ENCODE measurements at places on chromosomes 5 and 9.

GRCh38 chr5:148425808-148426207, 42.0 kb downstream of the FBXO38 start:
- DNase-seq = no peak

DNA sequence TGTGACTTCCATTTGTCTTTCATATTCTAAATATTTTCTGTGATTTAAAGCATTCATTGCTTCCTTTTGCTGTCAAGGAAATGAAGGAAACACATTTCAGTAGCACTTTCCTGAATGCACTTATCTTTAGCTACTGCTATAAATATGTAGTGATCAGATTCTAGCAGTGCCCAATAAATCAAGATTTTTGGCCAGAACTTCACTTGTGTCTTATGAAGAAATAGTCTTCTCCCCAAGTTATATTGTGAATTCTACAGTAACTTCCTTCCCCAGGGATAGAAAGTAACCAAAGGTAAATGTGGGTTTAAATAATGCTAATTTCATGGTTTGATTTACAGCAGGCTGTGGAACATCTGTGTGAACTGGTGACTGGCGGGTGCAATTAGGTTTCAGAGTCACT, 77.9 kb downstream of the DMRT2 start:
- no peak for DNase-seq

- no peak for DNase-seq
These were observed 109.5 kb upstream of the MAN2A1 start for GRCh38 chr5:109580225-109580624.

DNA sequence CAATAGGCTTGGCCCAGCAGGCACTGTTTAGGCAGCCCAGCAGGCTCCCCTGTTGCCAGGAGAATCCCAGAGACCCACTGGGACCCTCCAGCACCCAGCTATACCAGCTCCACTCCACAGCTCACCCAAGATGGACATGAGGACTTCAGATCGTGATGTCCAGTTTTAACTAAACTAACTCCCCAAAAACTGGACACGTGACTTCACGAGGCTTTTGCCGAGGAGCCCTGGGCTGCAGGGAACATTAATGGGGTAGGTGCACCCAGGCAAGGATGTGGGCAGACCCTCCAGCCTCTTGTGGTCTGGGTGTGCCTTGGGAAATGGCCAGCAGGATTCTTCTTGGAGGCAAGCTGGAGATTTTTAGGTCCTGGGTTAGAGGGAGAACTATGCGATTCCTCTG, 8.9 kb upstream of the NKD2 start:
- DNase-seq = no peak

DNA sequence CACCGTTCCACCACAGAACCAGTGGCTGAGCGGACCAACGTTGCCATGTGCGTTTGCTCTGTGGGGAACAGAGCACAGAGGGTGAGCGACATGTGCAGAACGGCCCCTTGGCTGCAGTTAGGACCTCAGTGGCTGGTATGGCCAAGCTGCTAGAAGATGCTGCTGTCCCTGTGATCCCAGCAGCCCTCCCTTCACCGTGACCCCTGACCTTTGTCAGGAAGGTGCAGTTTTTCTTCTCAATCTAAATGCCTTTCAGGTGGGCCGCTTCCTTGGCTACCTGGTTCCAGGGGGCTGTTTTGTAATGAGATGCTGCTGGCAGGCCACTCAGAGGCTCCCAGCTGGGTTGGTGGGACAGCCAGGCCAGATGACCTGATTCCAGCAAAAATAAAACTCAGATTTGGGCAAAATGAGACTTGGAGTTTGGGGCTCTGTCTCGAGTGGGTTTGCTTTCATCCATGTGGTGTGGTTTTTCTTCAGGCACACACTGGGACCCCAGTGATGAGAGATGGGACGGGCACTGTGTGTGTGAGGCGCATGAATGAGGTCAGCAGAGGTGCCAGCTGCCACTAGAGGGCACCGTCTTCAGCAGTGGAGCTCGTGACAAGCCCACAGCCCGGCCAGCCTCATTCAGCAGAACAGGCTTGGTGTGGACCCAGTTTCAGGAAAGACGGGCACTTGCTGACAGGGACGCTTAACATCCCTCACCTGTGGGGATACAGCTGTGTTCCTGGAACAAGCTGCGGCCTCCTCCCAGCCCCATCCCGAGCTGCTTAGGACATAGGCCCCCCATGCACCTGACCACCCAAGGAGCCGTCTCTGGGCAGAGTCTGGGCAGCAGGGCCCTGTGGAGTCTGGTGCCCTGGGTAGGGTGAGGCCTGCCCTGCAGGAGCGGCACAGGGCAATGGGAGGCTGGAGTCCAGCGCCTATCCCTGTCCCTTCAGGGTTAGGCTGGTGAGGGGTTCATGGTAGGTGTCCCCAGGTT, 4.1 kb downstream of the MRPS2 start:
- peak; percentile 25 for DNase-seq

DNA sequence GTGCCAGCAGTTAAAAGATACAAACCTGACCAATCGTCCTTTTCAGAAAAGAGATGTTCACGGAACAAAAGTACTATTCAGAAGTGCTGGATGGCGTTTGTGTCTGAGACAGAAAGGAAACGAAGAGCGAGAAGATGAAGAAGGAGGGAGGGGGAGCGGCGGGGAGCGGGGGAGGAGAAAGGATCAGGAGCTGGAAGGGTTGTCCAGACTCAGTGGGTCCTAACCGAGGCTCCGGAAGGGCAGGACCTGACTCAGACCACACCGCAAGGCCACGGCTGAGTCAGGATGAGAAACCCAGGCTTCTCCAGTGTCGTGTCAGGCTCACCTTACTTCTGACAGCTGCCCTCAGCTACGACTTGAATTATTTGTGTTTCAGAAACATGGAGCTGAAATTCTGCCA, 46.2 kb downstream of the PAX5 start:
- DNase-seq = no peak

DNA sequence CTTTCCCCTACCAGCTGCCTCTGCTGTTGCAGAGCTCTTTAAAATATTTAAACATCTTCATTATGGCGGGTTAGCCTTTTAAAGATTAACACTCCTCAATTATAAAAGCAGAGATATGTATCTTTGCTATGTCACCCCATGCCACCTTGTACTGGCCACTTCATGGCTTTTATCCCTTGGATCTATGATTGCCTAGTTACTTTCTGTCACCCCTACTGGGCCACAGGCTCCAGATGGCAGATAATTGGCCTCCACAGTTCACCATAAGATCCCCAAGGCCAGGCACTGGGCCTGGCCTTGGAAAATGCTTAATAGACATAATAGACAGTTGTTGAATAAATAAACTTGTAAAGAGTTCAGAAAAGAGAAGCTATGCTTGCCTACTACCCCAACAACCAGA, 142.0 kb upstream of the SHB start:
- DNase-seq = no peak

DNA sequence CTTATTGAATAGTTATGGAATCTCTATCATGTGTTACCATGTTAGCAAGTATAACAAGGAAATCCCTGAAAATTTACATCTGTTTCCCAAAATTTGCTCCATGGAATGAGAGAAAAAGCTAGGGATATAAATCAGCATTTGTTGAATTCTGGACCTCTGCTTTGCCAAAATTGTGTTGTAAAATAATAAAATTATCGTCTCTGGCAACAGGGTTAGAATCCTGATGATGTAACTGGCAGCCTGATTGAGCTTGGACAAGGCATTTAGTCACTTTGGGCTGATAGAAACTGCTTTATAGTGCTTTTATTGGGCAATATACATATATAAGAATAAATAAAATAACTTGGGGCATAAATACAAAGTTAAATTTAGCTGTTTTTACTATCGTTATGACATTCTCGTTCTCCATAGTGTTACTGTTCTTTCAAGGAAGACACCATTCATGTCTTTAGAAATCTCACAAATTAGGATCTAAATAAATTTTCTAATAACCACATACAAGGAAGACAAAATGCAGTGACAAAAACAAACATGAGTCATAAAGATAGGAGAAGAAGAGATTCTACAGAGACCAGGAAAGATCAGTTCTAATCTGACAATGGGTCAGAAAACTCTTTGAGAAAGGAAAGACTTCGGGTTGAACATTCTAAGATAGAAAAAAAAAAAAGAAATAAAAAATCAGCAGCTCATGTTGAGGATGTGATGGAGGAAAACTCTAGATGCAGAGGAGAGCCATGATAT, 145.0 kb upstream of the CDH10 start:
- no peak for DNase-seq

- no peak for DNase-seq
These were observed 713 bp downstream of the MOB3B start for GRCh38 chr9:27528886-27529315.

DNA sequence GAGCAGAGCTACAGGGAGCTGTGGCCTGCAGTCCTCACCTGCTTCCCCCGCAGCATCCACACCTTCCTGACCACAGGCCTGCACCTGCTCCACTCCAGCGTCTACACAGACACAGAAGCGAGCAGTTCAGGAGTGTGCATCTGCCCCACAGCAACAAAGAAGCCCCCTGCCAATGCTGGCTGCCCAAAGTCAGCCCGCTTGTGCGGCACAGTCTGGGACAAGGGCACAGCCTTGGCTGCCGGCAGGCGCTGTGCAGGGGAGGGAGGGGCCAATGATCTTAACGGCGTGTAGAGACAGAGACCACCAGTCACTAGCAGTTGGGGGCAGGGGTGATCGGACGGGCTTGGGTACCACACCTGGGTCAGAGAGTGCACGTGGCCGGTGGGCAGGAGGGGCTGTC, 6.6 kb downstream of the BRD9 start:
- no peak for DNase-seq

DNA sequence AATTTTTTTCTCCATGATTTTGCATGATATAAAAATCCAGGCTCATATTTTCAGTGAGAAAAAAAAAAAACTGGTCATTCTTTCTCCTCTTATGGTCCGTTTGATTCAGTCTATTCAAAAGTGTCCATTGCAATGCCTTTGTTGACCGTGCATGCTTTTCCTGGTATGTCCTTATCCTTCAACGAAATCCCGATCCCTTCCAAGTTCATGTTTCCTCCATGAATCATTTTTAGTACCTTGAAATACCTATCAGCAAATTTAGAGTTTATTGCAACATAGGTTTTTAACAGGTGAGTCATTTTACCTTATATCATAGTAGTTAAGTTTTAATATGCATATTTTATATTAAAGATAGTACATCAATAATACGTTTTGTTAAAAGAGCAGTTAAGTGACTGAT, 773.8 kb upstream of the CHD1 start:
- no peak for DNase-seq

DNA sequence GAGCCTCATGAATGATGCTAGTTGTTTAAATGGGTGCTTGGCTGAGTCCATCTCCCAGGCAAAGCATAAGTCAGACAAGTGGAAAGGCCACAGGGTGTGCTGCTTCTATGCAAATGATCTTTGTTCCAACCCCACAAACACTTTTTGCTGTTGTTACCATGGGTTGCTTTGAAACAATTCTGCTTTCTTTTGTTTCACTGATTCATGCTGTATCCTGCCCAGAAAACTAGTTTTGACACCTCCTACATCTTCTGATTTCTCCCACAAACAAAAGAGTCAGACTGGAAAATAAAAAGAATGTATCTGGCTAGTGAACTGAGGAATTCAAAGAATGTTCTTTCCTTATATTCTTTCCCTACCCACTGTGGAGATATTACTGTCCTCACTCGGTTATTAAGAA, 298.6 kb downstream of the DIRAS2 start:
- DNase-seq = no peak

DNA sequence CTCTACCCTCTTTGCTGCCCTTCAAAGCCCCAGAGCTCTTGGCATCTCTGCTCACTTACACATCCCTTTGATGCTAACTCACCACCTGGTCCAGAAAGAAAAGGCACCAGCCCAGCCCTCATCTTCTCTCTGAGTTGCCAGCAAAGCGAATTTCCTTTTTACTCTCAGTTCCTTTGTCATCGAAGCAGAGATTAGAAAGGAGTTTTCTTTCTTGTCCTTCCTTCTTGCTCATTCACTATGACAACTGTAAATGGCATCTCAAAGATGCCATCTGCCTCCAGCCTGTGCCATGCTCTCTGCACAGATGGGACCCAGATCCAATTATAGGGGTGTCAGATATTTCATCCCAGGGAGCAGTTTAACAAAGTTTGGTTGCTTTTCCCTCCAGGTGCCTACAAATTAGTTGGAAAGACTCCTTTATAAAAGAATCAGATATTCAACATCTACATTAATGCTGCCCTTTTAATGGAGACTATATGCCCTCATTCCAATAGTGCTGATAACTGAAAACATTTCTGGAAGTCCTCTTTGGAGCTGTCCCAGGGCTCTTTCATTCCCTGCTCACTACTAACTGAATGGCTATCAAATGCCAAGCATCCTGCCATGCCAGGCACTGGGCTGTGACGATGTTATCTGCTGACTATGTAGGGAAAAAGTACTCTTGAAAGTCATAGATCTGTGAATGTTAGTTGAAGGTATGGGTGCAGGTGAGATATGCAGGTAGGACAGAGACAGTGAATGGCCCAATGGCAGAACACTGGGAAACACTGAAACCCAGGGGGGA, 58.9 kb downstream of the SUSD1 start:
- DNase-seq = no peak

- no peak for DNase-seq
These were observed 507.5 kb downstream of the MTRR start for GRCh38 chr5:8376478-8376877.

GRCh38 chr5:89289604-89290003, 406.6 kb upstream of the MEF2C start:
- DNase-seq = no peak

GRCh38 chr9:22528485-22528884, 81.9 kb downstream of the DMRTA1 start:
- DNase-seq = no peak

GRCh38 chr9:129068990-129069861, 11.7 kb upstream of the DOLPP1 start:
- peak; percentile 33 for DNase-seq

- no peak for DNase-seq
These were observed 13.1 kb downstream of the RNF44 start for GRCh38 chr5:176524138-176524537.

DNA sequence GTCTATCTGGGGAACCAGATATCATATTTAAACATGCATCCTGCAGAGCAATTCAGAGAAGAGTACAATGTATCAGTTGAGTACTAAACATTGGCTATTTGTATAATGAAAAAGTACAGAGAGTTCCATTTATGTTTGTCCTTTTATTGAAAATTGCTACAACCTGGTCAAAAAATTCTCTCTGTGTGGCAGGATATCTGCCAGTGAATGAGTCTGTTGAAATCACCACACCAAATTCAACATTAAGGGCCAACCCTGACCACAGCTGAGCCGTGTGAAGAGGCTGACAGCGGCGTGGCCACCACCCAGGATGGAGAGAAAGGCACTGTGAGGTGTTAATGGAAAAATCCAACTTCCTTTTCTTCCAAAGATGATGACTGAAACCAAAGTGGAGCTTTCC, 422.7 kb upstream of the PIK3R1 start:
- no peak for DNase-seq

DNA sequence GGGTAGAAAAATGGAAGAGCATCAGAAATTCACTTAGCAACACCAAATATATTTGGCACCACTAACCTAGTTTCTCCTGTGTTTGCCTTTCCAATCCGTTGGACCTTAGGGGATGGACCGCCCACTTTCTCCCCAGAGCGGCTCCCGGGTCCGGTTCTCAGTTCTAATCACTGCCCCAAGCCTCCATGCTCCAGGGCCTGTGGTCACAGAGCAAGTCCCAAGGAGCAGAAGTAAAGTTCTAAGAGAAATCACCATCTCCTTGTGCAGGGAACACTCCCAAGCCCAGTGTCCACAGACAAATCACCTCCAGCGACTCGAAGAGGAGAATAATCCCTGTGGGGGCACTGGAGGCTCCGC, 728 bp upstream of the SLC1A1 start:
- no peak for DNase-seq

Measured in stimulated activated CD8-positive, alpha-beta memory T cell treated with anti-CD3 and anti-CD28 coated beads, Interleukin-7, amount 100 ng/mL, for 1 hour (primary cell).